Inflammatory macrophage treated with lipopolysaccharide for 4 hours (primary cell): ENCODE measurements at places on chromosomes 7 and 10.

GRCh38 chr7:155190688-155191087 lies 107.0 kb upstream of the INSIG1 start:
- peak; percentile 34 for DNase-seq

GRCh38 chr7:94375691-94376090 lies 19.0 kb upstream of the COL1A2 start:
- no peak for DNase-seq

DNA sequence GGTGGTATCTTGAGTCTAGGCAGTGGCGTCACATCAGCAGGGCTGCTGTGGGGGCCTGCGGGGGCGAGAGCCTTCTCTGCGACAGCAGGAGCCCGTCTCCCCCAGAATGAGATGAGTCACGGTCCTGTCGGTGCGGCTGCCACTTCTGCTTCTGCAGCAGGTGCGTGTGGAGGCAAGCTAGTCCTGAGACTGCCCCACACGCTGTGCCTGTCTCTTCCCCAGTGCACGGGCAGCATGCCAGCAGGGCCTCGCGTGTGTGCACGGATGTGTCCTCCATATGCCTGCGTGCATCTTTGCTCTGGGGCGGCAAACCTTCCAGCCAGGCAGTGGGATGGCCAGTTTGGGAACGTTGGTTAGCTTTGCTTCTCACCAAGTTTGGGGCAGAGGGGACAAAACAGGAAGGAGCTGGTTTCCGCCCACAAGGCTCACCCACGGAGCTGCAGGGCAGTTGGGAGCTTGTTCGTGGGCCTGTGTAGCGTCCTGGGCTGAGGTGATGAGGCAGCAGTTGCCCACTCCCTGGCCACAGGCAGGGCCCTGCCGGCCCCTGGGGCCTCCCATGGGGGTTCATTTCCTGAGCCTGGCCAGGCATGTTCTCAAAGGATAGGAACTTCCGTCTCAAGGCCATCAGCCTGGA lies 60.8 kb upstream of the PPIF start:
- peak; percentile 92 for DNase-seq

GRCh38 chr7:141161550-141162535 lies 88.0 kb downstream of the TMEM178B start:
- DNase-seq, result no peak

DNA sequence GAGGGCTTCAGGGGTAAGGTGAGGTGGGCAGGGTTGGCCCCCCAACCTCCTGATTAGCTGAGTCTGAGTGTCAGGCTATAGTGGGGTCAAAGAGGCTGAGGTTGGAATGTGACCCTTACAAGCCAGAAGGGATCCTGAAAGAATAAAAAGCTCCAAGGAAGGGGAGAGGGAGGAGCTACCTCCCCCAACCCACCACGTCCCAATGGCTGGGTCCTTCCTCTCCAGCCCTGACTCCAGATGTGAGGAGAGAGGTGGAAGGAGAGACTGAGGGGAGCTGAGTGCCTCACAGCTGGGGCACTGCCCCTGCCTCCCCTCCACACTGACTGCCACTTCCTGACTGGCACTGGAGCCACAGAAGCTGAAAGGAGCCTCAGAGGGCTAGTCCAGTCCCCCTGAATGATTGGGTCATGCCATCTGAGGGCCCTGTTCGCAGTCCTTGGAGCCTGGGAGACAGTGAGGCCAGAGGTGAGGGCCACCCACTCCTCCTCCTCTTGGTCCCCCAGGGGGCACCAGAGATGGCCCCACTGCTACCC lies 20.6 kb downstream of the IMPDH1 start:
- DNase-seq, result no peak

- no peak for DNase-seq
Observed at GRCh38 chr10:55144001-55144400, 343.0 kb upstream of the PCDH15 start.

DNA sequence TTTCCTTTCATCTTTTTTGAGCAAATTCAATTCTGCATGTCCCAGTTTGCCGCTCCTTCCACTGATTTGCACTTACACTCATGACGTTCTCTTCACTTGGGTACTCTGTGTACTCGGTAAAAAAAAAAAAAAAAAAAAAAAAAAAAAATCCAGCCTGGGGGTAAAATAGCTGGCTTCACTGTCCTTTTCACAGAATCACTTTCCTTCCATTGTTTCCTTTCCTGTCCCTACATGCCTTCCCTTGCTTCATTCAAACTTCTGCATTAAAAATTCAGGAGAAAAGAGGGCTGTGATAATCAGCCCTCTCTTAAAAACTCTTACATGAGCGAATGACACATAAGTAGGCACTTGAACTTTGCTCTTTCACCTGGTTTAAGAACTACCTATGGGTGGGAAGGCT lies 8.7 kb downstream of the ANKRD1 start:
- no peak for DNase-seq

- DNase-seq, result no peak
Observed at GRCh38 chr7:74454021-74454924, 567 bp downstream of the GTF2IRD1 start.

GRCh38 chr10:12287772-12288171 lies 61.6 kb upstream of the CAMK1D start:
- no peak for DNase-seq

GRCh38 chr10:106997721-106998120 lies 166.8 kb downstream of the SORCS1 start:
- DNase-seq, result peak; percentile 92

- DNase-seq, result no peak
Observed at GRCh38 chr7:100397315-100398081, 24.2 kb downstream of the PILRA start.

GRCh38 chr7:18866359-18867036 lies 250.9 kb downstream of the TWIST1 start:
- peak; percentile 99 for DNase-seq

DNA sequence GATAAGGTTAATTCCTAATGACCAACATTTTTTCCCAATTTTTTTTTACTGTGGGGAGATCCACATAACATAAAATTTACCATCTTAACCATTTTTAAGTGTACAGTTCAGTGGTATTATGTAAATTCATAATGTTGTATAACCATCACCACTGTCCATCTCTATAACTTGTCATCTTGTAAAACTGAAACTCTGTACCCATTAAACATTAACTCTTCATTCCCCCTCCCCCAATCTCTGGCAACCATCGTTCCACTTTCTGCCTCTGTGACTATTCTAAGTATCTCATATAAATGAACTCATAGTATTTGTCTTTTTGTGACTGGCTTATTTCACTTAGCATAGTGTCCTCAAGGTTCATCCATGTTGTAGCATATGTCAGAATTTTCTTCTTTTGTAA lies 46.0 kb upstream of the HPS1 start:
- DNase-seq, result no peak

DNA sequence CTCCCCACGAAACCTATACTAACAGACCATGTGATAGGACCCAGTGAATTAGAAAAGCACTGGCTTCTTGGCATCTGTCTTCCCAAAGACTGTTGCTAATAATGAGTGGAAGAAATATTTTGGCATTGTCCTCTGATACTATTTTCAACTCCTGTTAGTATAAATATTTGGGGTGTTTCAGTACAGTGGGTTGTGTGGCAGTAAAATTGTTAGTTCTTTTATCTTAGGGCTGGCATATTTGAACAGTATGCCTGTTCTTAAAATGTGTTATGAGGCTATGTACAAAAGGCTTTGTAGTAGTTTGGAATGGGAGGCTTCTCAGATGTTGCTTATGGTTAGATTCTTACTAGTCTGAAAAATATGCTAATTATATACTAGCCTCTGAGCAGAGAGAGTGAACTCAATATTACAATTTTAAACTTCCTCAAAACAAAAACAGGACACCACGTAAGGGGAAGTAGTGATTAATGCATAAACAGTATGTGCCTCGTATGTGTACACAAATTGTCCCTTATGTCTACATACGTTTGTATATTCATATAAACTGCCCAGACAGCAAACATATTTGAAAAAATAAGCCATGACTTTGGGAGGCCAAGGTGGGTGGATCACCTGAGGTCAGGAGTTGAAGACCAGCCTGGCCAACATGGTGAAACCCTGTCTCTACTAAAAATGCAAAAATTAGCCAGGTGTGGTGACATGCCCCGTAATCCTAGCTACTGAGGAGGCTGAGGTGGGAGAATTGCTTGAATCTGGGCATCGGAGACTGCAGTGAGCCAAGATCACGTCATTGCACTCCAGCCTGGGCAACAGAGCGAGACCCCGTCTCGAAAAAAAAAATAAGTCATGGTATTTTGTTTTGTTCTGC lies 115.4 kb downstream of the ARID5B start:
- peak; percentile 87 for DNase-seq

GRCh38 chr7:149310113-149310836 lies 48.3 kb downstream of the ZNF783 start:
- peak; percentile 16 for DNase-seq

- DNase-seq, result peak; percentile 70
Observed at GRCh38 chr10:6382081-6382480, 179.3 kb downstream of the PFKFB3 start.

DNA sequence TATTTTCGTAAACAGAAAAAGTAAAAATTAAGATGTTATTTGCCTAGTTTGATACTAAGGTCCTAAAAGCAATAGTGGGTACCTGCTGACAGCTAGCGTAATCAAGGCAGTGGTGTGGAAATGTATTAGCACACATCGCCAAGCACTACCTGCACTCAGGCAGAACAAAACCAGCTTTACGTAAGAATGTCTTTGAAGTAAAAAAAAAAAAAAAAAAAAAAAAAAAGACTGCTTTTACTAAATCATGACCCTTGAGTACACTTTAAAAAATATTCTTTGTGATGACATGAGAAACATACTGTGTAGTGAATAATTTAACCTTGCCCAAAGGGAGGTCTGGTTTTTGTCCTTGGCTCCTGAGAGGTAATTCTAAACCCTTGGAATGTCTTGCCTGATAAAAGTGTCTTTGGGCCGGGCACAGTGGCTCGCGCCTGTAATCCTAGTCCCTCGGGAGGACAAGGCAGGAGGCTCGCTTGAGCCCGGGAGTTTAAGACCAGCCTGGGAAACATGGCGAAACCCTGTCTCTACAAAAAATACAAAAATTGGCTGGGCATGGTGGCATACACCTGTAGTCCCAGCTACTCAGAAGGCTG lies 12.7 kb downstream of the XRCC2 start:
- no peak for DNase-seq

DNA sequence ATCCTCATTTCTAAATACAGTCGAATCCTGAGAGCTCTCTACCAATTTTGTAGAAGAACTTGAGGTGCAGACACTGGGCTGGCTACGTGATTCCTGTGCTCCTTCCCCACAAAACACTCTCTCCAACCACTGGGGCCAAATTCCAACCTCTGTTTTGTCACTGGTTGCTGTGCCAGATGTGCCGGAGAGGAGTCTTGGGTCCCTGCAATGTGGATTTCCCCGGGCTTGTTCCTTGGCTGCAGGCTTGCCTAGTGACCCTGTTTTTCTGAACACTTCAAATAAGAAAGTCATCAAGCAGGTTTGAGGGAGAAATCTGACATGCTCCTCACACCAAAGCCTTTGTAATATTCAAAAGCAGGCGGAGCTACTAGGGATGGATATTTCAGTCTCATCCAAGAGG lies 44.4 kb upstream of the AGBL3 start:
- DNase-seq, result no peak

DNA sequence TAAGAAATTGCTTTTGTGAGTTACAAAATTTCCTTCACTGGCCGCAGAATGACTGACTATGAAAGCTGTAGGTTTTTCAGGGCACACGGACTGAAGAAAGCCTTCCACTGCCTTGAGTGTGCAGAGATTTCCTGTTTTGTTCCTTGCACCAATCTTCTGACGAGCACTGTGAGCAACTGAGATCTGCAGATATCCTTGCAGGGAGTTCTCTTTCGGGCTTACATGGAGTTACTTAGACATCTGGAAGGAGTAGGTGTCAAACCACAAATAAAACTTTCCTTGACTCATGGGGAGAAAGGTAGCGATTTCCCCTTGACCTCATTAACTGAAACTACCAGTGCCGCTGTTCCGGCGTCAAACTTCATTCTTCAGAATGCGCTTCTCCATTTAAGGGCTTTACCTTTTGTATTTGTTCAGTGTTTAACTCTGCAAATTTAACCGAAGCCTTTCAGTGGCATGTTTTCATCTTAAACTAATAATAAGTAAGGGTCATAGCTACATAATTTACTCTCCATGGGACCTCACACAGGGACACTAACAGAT lies 1175.3 kb downstream of the GATA3 start:
- no peak for DNase-seq

DNA sequence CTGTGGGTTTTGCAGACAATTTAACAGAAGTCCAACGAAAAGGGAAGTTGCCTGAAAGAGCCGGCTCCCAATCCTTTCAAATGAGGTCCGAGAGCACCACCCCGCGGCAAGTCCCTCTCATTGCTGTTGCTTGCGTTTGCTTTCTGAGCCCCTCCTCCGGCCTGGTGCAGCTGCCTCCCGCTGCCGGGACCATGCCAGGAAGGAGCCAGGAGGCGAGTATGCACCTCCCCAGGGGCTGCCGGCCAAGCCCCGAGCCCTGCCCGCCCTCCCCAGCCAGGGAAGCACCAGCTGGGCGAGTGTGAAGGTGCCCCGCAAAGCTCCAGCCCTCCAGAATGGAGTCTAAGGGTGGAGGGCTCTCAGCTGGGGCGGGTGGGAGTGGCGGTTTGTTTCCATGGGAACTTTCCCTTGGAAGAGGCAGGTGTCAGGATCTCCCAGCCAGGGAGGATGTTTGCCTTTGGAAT lies 25.8 kb upstream of the PPP2R2D start:
- DNase-seq, result peak; percentile 80

- no peak for DNase-seq
Observed at GRCh38 chr7:83466956-83467355, 182.0 kb downstream of the SEMA3E start.

GRCh38 chr10:73263693-73264347 lies 11.4 kb upstream of the MRPS16 start:
- DNase-seq, result peak; percentile 18

DNA sequence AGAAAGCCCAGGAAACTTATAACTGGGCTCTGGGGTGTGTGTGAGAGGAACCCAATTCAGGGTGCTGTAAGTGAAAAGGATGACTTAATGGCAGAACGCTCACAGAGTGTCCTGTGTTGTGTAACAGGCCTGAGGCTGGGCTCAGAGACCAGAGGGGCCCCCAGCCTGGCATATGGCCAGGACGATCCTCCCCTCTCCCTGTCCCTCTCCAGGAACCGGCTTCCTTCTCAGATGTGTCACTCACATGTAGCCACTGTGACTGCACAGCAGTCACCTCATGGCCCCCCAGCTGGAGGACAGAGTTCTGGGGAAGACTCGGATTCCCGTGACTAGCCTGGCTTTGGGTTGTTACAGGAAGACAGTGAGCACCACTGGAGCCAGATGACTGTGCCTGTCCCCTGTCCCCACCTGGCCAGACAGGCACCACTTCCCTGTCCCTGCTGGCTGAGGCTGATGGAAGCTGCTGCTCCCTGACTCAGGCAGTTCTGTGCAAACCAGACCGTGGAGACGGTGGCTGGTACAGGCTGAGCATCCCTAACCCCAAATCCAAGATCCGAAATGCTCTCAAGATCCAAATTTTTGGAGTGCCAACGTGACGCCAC lies 220.5 kb downstream of the MLLT10 start:
- no peak for DNase-seq
